Endodermal cell (in vitro differentiated cells): ENCODE measurements at places on chromosomes 13 and 19. TPM values are rescaled to one million over a fixed set of nuclear protein-coding genes. Genes with fewer than 3 reads are reported as not detected.
A peak's percentile ranks its signal among the peaks of the same experiment; 100 is the strongest.

- H3K4me3 ChIP-seq, result no peak overlapping the region
- H3K36me3 ChIP-seq, result no peaks in the 10 kb centered on the region
- no peak overlapping the region for H3K27ac ChIP-seq
These were observed 2.2 kb downstream of the FXYD3 start for GRCh38 chr19:35117799-35118198.

DNA sequence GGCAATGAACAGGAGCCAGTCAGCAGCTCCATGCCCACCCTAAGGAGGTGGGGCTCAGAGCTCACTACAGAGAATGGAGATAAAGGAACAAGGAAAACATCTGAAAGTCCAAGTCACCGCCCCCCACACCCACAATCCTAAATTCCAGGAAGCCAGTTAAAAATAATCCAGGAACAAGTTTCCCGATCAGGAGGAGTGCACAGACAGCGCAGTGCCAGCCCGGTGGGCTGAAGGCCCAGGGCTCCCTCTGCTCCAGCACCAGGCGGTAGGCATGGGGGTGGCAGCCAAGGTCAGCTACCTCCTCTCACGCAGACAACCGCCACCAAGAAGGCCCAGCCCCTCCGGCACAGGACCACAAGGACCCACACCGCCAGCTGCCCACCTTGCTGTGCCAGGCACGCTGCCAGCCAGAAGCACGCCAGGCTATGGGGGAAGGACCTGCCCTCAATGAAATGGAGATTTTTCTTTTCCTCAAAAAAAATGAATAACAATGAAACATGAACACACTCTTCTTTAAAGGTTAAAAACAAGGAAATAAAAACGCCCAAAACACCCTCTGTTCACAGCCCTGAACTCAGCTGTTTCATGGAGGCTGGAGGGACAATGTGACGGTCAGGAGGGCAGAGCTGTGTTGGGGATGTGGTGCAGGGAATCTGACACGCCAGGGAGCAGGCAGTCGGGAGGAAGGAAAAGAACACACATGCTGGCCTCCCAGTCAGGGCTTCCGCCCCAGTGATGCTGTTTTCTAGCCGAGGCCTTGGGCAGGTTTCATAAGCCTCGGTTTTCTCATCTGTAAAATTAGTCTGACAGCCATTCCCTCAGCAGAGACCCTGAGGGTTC is 11.0 kb downstream of the STK24 start:
- H3K36me3 ChIP-seq, result peaks cover 8% of the 10 kb centered on the region
- no peak overlapping the region for H3K4me3 ChIP-seq
- no peak for DNase-seq

DNA sequence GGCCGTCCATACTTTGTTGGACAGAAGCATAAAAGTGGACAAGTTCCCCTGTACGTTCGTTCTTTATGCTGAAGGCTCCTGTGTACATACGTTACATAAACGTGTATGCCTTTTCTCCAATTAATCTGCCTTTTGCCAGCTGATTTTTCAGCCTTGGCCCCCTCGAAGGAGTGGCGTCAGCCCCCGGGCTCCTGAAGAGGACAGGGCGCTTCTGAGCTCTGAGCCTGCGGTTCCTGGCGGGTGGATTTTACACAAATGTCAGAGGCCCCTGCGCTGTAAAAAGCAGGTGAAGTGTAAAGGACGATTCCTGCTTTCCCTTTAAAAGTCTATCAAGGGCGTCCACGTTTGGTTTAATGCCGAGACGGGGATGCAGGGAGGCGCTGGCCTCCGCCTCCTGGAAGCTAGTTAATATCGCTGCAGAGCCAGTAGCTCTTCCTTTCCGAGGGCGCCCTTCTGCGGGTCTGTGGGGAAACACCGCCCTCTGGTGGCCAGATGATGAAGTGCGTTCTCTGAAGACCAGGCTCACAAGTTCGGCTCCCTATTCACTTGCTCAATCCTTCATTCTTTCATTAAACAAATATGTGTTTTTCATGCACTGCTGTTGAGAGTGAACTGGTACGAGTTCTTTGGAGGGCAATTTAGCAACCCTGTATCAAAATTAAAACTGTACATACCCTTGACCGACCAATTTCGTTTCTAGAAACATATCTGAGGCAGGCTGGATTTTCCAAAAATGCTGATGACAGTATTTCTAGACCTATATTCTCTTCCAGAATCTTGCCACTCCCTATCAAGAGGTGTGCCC is 62.0 kb downstream of the GPR12 start:
- DNase-seq, result peak; percentile 96
- H3K4me3 ChIP-seq, result no peak overlapping the region
- peaks cover 5% of the 10 kb centered on the region for H3K27me3 ChIP-seq
- no peak overlapping the region for H3K27ac ChIP-seq
- no peaks in the 10 kb centered on the region for H3K4me1 ChIP-seq
- H3K36me3 ChIP-seq, result no peaks in the 10 kb centered on the region

- peaks cover 30% of the 10 kb centered on the region for H3K27me3 ChIP-seq
- H3K27ac ChIP-seq, result no peak overlapping the region
- no peaks in the 10 kb centered on the region for H3K4me1 ChIP-seq
- DNase-seq, result no peak
These were observed 74.0 kb upstream of the SOX1 start for GRCh38 chr13:111992911-111993310.

- H3K36me3 ChIP-seq, result peaks cover 61% of the 10 kb centered on the region
- no peak for DNase-seq
- no peaks in the 10 kb centered on the region for H3K4me1 ChIP-seq
- no peak overlapping the region for H3K27ac ChIP-seq
These were observed 40.7 kb upstream of the DCUN1D2 start for GRCh38 chr13:113531041-113531873.

DNA sequence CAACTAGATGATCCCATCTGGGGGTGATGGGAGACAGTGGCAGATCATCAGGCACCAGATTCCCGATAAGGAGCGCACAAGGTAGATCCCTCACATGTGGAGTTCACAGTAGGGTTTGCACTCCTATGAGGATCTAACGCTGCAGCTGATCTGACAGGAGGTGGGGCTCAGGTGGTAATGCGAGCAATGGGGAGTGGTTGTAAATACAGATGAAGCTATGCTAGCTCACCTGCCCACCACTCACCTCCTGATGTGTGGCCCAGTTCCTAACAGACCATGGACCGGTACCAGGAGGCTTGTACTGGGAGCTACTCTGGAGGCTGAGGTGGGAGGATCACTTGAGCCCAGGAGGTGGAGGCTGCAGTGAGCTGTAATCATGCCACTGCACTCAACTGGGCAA is 34.8 kb downstream of the VAV1 start:
- no peaks in the 10 kb centered on the region for H3K36me3 ChIP-seq
- DNase-seq, result no peak
- no peak overlapping the region for H3K27ac ChIP-seq
- H3K27me3 ChIP-seq, result no peaks in the 10 kb centered on the region
- no peak overlapping the region for H3K4me3 ChIP-seq
- no peaks in the 10 kb centered on the region for H3K4me1 ChIP-seq

EVI5L gene
- total RNA-seq, result 4.7 to 7.6 TPM (median 6.4 TPM) in 3 replicates

TRPC4 gene
- total RNA-seq, result 26.4 to 31.7 TPM (median 28.5 TPM) in 3 replicates

LYPD4 gene
- not detected in 2 replicates for total RNA-seq

ZNF787 gene
- 41.0 to 46.6 TPM (median 43.7 TPM) in 3 replicates for total RNA-seq

CYP2S1 gene
- total RNA-seq, result 26.7 and 34.2 TPM in 2 replicates
